ELF-1 (cell line): ENCODE measurements at places on chromosomes 7 and 10.

- peak; percentile 34 for DNase-seq
Measured at GRCh38 chr10:114208351-114208750, 29.2 kb downstream of the TDRD1 start.

- no peak for DNase-seq
Measured at GRCh38 chr10:91924212-91925021, 847 bp downstream of the BTAF1 start.

DNA sequence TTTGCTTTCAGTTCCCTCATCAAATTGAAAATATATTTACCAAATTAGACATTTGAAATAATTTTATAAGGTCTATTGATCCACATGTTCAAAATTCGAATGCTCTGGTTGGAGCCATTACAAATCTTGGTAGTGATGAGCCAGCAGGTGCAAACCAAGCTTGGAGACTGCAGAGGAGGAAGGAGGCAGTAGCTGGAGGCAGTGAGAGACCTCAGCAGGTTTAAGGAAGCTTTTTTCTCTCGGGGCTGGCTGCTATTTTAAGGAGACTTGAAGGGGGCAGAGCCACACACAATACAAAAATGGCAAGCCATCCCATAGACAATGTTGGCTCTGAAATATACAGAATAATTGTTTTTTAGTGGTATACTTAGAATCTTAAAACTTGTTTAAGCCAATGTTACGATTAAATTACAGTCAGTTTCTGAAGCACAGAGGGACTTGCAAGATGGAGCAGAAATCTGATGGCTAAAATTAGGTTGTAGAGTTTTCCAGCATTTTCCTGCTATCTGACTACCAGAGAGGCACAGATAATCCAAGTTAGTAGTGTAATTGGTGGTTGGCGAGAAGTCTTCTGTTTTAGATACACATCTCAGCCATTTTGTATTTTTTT is 185.8 kb downstream of the SNX10 start:
- no peak for DNase-seq

GRCh38 chr7:46909601-46910051 is 672.3 kb downstream of the TNS3 start:
- no peak for DNase-seq

GRCh38 chr7:107364787-107365186 is 105.1 kb upstream of the GPR22 start:
- DNase-seq: no peak

- DNase-seq: no peak
Measured at GRCh38 chr7:85928500-85928899, 715.2 kb upstream of the GRM3 start.

GRCh38 chr10:119715628-119716505 is 10.0 kb upstream of the INPP5F start:
- DNase-seq: peak; percentile 29

- peak; percentile 26 for DNase-seq
Measured at GRCh38 chr7:95723583-95724180, 48.7 kb upstream of the DYNC1I1 start.

DNA sequence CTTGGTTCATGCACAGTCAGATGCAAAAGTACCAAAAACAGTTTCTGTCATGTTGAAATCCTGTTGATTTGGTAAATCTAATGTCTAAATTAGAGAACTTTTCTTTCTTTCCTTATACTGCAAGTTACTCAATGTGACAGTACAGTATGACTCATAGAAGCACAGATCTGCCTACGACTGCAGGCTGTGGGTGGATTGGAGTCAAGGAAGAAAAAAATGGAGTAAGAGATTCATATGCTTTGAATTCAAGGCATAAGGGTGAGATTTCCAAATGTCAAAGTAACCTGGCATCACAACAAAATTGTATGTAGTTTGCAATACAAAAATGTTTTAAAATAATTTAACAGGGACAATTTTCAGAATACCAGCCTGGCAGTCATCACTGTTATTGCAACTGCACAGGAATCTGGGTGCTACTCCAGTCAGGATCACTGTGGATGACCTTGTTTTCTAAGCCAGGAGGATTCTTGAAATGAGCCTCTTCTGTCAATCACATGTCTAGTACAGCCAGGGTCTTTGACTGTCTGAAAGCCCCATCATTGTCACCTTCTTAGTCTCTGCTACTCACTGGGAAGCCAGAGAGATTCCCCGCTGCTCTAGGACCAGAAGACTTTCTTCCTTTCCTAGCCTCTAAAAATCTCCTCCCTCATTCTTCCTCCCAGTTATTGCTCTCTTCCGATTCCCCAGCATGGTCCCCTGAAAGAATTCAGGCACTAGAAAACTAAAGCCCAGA is 83.6 kb downstream of the CD36 start:
- DNase-seq: peak; percentile 10
